Breast epithelium (tissue), 4 donors: ENCODE measurements at places on chromosomes 1 and 21. TPM values are rescaled to one million over a fixed set of nuclear protein-coding genes. Genes with fewer than 3 reads are reported as not detected.

DNA sequence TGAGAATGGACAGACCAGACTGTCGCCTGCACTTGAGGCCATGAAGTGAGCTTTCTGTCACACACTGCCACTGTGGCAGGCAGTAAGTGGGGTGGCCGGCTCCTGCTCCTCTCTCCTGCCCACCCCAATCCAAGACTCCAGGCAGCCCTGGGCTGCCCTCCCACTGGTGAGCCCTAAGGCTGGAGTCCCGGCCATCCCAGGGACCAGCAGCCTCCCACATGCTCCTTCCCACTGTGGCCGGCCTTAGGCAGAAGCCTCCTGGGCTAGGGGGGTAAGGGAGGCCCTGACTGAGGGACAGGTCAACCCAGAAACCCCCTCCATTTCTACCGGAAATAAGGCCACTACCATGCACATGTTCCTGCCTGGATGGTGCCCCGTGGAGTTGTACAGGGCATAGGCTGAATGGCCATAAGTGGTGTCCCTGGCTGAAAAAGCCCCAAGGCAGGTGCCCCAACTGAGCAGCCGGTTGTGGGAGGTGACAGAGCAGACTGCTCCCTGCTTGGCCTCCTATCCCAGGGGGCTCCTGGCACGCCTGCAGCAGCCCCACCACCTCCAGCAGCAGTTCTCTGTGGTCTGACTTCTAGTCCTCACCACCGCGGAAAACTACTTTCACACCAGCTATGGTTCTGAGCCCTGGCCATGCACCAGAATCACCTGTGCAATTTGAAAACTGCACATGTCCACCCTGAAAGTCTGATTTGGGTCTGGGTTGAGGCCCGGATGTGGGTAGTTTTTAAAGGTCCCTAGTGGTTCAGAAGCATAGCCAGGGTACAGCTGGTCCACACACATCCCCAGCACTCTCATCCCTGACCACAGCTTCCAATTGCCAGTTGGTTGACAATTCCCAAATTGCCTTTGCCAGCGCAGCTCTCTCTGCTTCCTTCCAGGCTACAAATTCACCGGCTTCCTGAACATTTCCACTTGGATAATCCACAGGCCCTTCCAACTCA is 1.6 kb upstream of the ARTN start:
- no peak for DNase-seq

Gene CDKN2C
- 31.1 TPM for total RNA-seq

DNA sequence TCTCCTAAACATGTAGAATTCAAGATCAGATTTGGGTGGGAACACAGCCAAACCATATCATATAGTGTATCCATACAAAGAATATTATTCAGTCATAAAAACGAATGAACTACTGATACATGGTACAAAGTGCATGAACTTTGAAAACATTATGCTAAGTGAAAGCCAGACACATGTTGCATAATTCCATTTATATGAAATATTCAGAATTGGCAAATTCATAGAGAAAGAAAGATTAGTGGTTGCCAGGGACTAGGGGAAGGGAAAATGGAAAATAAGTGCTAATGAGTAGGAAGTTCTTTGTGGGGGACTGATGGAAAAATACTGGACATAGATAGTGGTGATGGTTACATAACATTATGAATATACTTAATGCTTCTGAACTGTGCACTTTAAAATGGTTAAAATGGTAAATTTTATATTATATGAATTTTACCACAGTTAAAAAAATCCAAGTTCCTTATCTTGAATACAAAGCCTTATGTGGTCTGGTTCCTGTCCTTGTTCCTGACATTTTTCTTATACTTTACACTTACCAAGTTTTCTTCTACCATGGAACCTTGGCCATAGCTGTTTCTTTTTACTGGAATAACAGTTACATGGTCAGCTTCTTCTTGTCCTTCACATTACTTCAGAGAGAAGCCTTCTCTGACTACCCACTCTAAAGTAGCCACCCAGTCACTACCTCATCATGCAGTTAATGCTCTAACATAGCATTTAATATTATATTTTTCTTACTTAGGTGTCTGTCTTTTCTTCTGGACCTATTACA is 64.0 kb downstream of the CCDC18 start:
- DNase-seq: no peak

Gene VSIG8
- total RNA-seq: not detected

Gene F13B
- not detected for total RNA-seq

Gene INTS7
- 6.6 TPM for total RNA-seq

GRCh38 chr1:121519042-121519755 is 334.4 kb downstream of the SRGAP2C start:
- no peak for DNase-seq

Gene CD48
- total RNA-seq: 8.8 TPM

Gene PTPN22
- 3.6 TPM for total RNA-seq

- peak; percentile 52 for DNase-seq
Observed at GRCh38 chr1:209248649-209249279, 334.8 kb upstream of the CAMK1G start.

DNA sequence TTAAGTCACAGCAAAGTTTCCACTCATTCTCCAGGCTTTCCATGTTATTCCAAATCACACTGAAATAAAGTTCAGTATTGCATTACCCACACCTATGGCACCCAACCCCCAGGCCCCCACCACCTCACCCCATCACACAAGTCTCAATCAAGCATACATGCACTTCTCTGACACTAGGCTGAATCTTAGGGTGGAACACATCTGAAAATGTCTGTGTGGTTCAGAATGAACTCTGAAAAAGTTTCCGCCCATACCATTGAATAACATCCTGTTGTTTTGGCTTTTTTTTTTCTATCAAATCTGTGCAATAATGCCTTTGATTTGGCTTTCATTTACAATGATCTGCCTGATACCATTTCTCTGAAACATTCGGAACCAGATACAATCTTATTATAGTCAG is 25.8 kb upstream of the LRRC8C start:
- no peak for DNase-seq

Gene S100A1
- 28.5 TPM for total RNA-seq

Gene MYCL
- 0.98 TPM for total RNA-seq

Gene HSPB7
- total RNA-seq: 19.0 TPM

Gene SWT1
- total RNA-seq: 10.9 TPM
